ENCODE measurements at places on chromosomes 16 and 17.

- DNase-seq = no peak
These were observed 51.2 kb upstream of the NKD1 start for GRCh38 chr16:50496990-50497389.

DNA sequence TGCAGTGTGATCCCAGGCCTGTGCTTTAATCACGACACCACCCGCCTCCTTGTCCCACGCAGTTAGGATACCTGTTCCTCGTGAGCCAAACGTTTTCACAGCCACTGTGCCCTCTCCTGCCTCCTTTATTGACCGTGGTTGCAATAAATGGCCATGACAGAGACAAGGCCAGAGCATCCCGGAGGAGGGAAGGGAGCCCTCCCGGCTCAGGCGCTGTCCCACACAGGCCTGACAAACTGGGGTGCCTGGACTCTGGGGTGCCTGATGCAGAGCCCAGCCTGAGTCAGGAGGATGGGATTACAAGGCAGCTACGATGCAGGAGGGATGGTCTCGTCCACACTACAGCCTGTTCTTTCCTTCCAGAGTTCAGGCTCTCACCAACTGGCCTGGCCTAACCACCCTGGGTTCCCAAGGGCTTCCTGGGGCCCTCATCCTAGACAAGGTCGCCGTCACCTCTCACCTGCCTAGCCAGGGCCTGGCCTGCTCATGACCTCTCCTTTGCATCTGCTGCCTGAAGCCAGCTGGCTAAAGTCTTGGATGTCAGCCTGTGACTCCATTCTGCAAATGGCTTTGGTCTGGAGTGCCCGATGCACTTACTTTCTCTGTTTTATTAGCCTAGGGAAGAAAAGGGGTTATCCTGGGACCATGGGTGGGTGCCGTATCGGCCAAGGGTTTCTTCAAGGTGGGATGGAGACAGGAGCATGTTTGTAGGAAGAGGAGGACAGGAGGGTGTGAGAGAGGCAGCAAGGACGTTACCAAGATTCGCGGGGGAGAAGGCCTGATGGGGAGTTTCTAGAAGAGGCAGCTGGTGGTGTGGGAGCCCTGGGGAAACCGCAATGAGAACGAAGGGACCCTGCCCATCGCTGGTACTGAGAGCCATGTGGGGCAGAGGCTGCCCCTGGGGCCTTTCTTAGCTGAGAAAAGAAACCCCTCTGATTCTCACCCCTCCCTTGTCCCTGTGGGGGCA, 234.3 kb upstream of the TNRC6C start:
- no peak for DNase-seq

- DNase-seq = no peak
These were observed 3.2 kb downstream of the NDE1 start for GRCh38 chr16:15653227-15653626.

- DNase-seq = no peak
These were observed 11.6 kb downstream of the TEKT5 start for GRCh38 chr16:10683170-10683569.

- no peak for DNase-seq
These were observed 1.3 kb downstream of the PRSS53 start for GRCh38 chr16:31087481-31087880.

DNA sequence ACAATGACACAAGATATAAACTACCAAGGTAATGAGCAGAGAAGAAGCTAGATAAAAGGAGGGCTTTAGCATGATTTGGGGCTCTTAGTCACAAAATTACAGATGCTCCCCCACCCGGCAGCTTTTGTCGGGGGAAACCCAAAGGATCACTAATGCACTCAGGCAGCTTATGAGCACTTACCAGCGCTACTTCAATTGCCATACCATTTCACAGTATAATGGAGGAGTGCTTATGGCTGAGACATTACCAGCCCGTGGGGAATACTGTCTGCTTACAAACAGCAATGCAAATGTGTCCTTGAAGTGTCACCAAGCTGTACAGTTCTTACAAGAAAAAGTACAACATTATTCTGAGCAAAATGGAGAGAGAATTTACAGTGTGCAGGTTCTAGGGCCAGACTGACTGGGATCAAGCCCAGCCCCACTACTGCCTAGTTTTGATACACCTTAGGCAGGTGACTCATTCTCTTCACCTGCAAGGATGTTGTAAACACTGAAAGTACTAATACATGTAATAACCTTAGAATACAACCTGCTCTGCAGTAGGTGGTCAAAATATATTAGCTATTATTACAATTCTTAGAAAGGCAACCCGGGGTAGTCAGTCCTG, 16.3 kb downstream of the ANKFY1 start:
- no peak for DNase-seq

GRCh38 chr16:27820646-27821345, 242.7 kb downstream of the GSG1L start:
- no peak for DNase-seq

GRCh38 chr17:77432742-77433141, 292.0 kb downstream of the SEC14L1 start:
- no peak for DNase-seq

DNA sequence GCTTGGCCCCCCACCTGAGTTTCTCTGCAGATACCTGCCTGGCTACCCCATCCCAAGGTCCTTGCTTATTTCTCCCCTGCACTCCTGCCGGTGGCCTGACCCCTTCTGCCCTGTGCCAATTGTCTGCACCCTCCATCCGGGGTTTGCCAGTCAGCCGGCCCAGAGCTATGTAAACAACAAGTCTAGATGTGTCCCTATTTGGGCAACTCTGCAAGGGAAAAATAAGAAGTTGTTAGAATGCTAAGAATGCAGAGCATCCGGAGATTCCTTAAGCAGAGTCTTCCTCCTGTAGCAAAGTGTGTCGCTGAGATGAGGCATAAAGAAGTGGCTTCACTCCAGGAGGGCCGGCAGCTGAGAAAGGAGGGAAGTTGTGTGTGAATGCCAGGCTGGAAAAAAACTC, 46.6 kb downstream of the RGS9 start:
- no peak for DNase-seq

DNA sequence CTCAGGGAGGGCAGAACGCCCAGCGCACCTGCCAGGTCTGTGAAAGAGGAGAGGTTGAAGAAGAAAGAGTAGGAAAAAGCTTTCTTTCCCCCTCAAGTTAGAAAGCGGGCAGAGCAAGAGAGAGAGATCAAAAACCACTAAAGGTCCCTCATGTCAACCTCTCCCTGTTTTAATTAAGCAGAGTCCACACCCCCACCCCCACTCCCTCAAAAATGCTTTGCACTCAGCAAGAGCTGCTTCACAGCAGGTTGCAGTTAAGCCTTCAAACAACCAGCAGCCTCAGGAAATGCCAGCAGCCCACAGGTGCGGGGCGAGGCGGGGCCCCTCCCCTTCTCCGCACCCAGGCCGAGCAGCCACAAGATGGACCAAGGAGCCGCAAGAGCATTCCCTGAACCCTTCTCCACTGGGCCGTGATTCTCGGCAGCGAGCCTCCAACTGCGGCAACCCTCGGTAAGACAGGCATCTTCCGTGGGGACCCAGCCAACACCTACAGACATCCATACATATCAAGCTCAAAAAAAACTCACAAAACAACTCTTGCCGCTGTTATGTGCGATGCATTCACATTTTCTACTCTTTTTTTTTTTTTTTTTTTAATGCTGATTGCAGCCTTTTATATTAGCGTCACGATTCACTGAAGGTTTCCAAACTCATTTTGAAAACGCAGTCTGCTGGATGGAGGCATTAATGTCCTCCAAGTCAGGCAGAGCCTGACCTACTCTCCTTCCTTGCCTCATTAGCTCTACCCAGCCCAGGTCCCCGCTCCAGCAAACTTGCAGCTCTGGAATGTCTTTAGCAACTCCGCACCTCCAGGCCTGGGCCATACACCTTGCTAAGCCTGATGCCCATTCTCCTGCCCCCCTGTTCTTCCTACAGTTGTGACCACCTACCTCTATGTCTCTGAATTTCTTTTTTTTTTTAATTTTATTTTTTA, 66.1 kb downstream of the AXIN2 start:
- no peak for DNase-seq

DNA sequence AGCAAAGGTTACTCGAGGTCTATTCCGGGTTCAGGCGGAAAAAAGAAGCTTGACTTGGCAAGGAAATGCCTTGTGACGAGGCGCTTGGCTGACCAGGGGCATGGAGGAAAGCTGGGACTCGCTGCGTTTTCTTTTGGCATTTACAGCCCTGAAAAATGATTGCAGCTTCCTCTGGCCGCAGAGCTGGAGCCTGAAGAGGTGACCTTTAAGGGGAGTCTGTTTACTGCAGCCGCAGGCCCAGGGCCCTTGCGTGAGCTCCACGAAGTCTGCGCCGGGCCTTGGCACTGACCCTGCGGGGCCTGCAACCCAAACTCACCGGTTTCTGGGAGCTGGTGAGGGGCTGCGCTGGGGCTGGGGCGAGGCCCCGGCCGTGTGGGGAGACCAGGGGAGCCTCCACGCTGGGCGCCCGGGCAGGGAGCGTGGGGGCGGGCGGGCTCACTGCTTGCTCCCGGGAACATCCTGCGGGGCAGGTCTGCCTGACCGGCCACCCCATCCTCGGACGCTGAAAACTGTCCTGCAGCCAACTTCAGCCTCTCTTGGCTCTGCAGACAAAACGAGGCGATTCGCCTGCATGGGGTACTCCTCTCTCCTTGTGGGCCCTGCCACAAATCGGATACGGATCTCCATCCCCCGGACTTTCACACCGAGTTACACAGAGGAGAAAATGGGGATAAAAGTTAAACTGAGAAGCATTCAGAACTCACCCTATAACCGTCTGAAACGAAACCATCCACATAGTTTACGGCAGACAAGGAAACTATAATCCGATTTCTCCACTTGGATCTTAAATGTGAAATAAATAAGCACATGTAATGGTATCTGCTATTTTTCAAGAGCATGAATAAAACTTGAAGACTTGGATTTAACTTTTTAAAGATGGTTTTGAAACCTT, 206.3 kb upstream of the FOXF1 start:
- DNase-seq = no peak

DNA sequence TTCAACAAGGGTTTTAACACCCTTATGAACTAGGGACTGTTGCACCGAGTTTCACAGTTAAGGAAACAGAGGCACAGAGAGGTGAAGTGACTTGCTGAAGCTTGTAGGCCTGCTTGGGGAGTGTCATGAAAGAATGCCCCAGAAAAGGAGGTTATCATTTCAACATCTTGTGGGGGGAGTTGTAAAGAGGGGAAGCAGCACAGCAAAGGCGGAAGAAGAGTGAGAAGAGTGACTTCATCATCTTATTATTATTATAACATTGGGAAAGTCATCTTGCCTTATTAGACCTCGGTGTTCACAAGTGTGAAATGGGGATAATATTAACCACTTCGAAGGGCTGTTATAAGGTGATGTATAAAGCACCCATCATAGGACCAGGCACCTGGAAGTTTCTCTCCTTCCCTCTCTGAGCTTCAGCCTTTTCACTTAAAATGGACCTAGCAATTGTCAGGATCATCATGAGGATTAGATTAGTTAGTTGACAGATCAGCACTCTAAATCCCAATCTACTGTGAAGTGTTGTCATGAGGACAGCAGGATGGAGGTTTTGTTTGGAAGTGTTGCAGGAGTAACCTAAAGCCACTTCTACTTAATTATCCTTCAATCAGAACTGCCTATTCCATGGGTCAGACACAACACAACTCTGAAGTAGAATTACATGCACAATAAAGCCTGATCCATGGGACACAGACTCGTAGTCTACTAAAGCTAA, 2.3 kb downstream of the CCL4 start:
- DNase-seq = no peak

GRCh38 chr17:31216031-31216751, 80.8 kb downstream of the OMG start:
- DNase-seq = peak; percentile 82

- DNase-seq = peak; percentile 90
These were observed 7.6 kb upstream of the EVPL start for GRCh38 chr17:76034428-76035350.

DNA sequence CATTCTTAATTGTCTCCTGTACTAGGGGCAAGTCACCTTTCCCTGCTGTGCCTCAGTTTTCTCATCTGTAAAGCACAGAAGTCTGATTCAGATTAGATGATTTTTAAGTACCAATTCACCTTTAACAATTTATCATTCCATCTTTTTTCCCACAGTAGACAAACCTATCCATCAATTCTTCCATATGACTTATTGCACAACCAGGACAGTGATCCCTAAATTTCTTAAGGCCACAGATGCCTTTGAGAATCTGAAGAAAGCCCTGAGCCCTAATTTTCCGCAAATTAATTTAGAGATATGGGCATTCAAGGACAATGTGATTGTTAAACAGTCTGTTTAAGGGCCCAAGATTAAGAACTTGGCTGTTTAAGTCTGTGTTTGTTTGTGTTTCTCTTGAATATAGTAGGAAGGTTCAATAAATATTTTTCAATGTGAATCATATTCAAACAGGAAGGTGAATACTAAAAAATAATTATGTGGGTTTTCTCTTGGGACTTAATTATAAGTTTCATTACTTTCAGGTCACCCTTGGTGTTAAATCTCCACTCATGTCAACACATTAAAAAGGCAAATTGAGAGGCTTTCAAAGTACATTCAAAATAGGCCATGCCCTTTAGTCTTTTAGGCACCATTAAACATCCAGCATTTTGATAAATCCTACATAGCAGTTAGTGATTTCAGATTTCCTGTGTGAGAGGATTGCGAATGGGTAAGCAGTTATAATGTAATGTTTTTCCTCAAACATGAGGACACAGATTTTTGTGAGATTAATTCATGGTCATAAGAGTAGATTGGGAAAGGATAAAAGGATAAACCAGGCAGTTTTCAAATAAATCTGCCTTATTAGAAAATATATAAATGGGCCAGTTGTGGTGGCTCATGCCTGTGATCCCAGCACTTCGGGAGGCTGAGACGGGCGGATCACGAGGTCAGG, 34.9 kb upstream of the MMD start:
- DNase-seq = no peak

DNA sequence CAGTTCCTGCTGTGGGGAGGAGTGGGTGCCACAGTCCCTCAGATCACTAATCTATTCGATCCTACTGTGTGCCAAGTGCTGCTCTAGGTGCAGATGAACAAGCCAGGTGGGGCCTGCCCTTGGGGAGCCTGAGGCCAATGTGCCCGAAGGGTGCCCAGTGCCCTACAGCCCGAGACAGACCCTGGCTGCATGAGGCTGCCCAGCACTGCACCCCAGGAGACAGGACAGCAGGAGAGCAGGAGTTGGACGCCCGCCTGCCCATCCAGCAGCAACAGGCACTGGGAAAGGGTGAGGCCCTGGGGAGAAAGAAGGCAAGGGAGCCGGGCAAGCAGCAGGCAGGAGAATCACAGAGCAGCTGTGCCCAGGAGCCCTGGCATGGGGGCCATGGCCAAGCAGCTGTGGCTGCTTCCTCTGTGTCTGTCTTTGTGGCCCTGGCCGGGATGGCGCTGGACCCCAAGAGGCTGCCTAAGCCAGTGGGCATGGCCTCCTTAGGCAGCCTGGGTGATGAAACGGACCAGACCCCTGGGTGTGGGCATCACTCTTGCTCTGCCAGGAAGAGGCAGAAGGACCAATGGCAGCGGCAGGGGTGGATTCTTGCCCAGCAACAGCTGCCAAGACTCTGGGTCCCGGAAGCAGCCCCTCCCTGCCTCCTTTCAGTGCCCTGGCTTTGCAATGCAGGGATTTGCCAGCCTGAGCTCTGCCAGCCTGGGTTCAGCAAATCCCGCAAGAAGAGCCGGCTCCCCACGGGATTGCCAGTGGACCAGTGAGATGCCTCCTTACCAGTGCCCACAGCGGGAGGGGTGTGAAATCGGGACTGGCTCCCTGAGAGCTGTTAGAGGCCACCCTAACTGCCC, 179.6 kb upstream of the TNRC6C start:
- DNase-seq = no peak
